GM20000 (cell line): ENCODE measurements at places on chromosomes 4 and X.

DNA sequence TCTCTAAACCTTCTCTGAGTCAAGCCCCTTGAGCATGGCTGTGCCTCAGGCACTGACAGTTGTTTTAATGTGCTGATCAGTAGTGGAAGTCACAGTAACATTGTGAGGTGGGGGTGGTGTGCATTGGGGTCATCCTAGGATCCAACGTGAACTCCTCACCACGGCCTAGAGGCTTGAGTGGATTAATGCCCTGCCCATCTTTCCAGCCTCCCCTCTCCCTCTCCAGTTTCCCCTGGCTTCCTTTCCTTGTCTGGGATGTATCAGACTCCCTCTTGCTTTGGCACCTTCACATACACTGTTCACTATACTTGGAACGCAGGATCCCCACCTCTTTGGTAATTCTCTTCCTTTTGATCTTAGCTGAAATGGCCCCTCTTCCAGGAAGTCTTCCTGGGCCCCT is 13.3 kb upstream of the PJA1 start:
- DNase-seq = no peak

GRCh38 chr4:108031427-108032083 is 41.9 kb downstream of the HADH start:
- DNase-seq = no peak

- no peak for DNase-seq
Measured at GRCh38 chrX:101736651-101737050, 77.0 kb upstream of the ARMCX2 start.

DNA sequence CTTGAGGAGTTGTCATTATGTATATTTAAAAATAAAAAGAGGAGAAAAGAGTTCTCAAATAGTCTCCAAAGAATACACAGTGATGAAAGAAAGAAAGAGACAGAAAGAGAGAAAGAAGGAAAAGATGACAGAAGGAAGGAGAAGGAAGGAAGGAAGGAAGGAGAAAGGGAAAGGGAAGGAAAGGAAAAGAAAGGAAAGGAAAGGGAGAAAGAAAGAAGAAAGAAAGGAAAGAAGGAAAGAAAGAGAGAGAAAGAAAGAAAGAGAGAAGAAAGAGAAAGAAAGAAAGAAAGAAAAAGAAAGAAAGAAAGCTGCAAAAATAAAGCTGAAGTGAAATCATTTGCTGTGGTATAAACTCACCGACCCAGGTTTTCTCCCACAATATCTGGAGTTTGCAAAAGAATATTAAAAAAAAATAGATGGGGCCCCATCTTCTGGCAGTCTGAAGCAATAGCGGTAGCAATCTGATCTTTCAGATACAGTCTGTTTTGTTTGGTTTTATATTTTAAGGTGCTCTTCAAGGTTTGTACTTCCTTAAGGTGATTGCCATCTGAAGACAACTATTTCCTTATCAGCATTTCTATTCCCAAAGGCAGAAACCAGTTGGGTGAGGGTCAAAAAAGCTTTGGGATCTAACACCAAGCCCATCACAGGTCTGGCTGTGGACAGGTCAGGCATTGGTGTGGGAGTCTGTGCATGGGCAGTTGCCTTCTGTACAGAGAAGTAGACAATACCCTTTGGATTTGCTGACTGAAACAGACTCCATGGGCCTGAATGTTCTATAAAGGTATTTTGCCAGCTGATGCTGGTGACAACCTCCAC is 160.4 kb downstream of the CPEB2 start:
- DNase-seq = peak; percentile 46

GRCh38 chrX:76971393-76972376 is 475.5 kb upstream of the FGF16 start:
- no peak for DNase-seq

DNA sequence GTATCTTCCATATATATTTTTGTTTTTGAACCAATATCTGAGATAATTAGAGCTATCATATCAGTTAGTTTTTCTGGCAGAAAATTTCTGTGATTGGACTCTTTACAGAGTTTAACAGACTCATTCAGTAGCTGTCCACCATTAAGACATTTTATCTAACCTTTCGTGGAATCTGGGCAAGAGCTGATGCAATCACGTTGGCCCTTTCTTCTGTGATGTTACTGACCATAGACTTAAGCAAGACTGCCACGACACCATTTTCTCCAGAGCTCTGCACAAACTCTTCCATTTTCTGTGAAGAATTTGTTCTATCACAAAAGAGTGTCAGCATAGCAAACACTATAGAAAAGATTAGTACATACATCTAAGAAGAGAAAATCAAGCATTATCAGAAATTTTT is 41.8 kb upstream of the UGT2B15 start:
- DNase-seq = no peak

DNA sequence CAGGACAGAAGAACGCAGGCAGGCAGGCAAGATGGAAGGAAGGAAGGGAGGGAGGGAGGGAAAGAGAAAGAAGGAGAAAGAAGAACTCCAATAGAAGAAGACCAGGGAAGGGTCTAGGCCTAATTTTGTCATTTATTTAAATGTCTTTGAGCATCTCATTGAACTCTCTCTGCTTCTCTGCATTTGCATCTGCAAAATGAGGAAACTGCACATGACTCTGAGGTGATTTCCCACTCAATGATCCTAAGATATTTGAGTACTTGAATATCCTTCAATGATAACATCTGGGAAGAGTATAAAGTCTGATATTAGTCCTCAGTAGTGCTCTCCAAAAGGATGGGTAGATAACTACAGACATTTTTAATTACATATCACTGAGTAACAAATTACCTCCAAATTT is 33.1 kb upstream of the RBPJ start:
- DNase-seq = peak; percentile 32

GRCh38 chr4:113524505-113525186 is 236.9 kb downstream of the CAMK2D start:
- DNase-seq = no peak

- no peak for DNase-seq
Measured at GRCh38 chr4:88985088-88985773, 71.8 kb downstream of the FAM13A start.

GRCh38 chr4:41728573-41728913 is 20.0 kb downstream of the PHOX2B start:
- DNase-seq = no peak

GRCh38 chrX:133350751-133351150 is 64.5 kb downstream of the GPC4 start:
- DNase-seq = no peak

GRCh38 chr4:91089178-91089577 is 962.0 kb downstream of the CCSER1 start:
- no peak for DNase-seq

- DNase-seq = no peak
Measured at GRCh38 chr4:153257991-153258390, 53.7 kb downstream of the TRIM2 start.

DNA sequence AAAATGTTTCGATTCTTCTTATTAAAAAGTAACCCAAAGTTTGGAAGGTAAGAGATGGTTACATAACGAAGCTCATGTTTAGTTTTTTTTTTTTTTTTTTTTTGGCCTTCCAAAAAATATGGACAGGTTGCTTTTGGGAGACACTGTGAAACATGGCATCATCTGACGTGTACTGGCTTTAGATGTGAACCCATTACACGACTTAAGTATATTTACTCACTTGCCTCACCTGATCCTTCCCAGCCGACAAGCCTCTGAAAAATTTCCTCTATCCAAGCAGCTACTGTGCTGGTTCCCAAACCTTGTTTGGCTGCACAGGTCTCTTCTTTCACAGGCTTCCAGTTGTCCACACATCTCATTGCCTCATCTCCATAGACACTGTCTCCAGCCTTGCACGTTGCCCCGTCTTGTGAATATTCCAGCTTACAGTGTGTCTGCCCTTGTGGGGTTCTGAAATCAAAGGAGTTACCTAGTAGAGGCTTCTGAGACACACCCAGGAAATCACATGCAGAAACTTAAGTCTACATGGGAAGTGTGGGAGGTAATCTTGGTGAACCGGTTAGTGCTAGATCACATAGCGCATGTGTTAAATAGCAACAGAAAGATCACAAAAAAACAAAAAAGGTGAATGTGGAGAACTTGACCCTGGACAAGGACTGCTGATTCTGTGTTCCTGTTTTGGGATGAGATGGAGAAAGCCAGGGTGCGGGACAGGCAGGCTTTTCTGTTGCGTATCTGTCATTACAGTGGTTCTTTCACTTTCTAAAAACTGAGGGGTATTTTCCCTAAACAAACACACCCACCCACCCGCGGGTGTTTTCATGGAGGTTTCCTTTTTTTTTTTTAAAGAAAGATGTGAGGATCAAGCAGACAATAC is 328.6 kb downstream of the ARHGAP10 start:
- DNase-seq = no peak

- DNase-seq = no peak
Measured at GRCh38 chrX:267771-268261, 13.4 kb upstream of the PLCXD1 start.

DNA sequence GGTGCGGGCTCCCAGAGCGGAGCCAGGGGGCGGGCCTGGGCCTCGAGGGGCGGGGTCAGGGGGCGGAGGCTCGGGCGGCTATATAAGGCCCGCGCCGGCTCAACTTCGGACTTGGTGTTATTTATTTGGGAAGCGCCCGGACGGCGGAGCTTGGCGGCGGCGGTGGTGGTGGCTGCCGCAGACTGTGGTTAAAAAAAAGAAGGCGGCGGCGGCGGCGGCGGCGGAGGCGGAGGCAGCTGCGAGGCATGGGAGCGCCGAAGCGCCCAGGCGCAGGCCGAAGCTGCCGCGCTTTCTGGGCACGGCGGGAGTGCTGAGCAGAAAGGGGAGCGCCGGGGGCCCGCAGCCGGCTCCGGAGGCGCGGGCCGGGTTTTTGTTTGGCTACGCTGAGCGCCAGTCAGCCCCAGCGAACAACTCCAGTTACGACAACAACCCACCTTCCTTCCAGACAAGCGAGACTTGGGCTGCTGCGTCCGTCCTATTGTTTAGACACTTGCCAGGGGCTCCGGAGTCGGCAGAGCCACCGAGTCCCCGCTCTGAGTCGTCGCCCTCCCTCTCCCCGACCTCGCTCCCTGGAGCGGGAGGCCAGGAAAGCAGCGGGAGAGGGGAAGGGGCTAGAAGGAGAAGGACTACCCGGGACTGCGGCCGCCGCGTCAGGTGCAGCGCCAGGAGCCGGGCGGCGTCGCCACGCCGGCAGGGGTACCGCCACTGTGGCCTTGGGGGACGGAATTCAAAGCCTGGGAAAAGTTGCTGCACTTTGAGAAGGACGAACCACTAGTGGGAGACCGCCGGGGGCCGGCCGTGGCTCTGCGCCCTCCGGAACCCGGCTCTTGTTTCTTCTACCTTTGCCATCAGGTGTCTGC is at the start of gene SLIT2:
TSS of gene SLIT2 (plus strand) at position 110 of the 860 bp plus-strand sequence. CDS start 1,911 bp downstream, outside the sequence.
- DNase-seq = peak; percentile 82

DNA sequence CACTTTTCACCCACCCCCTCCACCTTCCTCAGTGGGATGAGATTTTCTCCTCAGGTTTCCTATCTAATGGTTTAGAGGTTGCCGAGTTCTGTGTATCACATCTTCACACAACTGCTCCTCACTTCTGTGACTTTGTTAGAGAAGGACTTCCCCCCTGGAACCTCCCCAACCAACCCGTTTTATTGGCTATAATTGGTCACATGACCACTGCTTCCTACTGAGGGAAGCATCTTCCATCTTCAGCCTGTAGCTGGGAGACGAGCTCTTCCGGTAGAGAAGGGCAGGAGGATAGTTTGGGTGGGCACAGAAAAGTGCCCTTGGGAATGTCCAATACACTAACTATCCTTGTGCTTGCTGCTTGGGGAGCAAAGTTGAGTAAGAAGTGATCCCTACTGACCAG is 90.5 kb downstream of the STK32B start:
- no peak for DNase-seq

DNA sequence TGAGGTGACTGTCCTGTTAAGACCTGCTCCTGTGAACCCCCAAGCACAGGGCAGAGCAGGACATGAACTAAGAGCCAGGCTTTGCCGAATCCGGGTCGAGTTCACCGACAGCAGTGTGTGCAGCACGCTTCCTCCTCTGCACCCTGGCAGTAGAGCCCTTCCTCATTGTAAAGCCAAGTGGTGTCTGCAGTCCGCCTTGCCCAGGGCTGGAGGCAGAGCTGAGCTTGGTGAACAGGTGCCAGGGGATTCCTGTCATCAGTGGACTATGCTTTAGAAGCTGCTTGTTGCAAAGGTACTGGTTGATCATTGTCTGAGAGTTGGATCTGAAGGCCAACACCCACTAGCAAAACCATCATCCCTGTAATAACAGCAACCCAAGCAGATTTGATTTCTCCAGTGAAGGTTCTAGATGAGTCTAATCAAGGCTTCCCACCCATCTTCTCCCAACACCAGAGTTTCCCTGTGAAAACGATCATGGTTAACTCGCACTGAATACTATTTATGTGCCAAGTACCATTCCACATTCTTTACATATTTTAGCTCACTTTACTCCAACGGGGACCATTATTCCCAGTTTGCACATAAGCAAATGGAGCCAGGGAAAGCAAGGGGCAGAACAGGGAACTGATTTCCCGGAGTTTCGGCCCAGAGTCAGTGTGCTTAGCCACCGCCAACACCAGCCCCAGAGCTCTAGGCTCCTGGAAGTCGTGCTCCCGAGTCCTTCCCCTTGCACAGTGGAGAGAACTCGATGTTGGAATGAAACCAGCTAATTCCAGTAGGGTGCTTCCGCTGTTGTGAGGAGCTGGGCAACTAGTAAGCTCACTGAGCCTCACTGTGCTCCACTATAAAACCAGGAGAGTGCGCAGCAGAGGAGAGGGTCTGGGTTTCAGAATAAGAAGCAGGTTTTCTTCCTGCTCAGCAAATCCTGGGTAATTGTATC is 1.4 kb upstream of the SLC34A2 start:
- DNase-seq = no peak

DNA sequence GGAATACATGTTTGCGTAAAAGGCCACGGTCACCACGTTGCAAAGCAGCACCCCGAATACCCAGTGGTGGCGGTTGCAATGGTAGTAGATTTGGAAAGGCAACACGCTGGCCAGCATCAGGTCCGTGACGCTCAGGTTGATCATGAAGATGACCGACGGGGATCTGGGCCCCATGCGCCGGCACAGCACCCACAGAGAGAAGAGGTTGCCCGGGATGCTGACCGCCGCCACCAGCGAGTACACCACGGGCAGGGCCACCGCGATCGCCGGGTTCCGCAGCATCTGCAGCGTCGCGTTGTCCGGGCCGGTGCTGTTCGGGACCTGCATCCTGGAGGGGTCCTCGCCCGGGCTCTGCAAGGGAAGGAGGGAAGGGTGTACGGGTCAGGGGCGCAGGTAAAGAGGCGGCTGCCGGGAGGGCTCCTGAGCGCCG is 13.5 kb upstream of the ASMTL start:
- DNase-seq = no peak

DNA sequence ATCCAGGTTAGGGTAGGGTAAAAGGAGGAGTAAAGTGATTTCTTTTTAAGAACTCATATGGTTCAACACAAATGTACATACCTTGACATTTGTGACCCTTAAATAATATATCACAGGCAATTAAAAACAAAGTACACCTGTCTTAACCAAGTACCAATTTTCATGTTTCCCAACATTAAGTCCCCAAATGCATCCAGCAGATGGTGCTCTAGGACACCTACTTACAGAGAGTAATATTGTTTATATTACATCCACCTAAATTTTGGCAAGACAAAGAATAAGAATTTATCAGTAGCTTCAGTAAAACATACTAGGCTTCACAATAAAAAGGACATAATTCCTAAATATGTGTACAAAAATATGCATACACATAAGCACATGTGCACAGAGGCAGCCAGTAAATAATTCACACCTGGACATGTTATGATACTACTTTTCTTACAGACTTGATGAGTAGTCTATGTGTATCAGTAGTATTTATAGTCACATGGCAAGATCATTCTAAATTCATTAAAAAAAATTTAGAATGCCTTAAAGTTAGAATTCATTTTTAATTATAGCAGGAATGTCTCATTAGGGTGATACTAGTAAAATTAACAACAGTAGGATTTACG is 219.7 kb downstream of the DCLK2 start:
- no peak for DNase-seq
